Left ventricle myocardium superior (tissue), 1 donor: ENCODE measurements at places on chromosomes 7 and 10. TPM values are rescaled to one million over a fixed set of nuclear protein-coding genes. Genes with fewer than 3 reads are reported as not detected.

DNA sequence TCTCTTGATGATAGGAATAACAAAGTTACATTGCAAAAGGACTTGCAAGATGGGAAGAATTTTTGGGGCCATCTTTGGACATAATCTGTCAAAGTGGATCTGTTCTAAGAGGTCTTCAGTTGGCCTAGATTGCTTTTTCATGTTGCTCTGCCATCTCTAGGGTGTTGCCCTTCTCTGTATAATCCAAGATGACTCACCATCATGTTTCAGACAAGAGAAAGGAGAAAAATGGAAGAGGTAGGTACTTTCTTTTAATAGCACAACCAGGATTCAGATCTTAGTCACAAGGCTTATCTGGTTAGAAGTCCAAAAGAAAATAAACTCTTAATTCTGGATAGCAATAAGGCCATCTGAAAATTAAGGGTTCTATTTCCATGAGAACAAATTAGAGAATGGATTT lies 38.7 kb upstream of the FOXP2 start:
- no peak for DNase-seq

- no peak for DNase-seq
Measured at GRCh38 chr10:74738985-74739567, 87.3 kb upstream of the KAT6B start.

Gene MRC1
- total RNA-seq = 26.7 TPM

GRCh38 chr10:61896854-61897661 lies 4.4 kb upstream of the ARID5B start:
- peak; percentile 70 for DNase-seq

- DNase-seq = no peak
Measured at GRCh38 chr10:114687459-114687858, 29.4 kb upstream of the ABLIM1 start.

Gene PLXDC2
- total RNA-seq = 12.4 TPM

Gene VWDE
- total RNA-seq = not detected

- no peak for DNase-seq
Measured at GRCh38 chr7:54111814-54112511, 430.2 kb upstream of the VSTM2A start.

DNA sequence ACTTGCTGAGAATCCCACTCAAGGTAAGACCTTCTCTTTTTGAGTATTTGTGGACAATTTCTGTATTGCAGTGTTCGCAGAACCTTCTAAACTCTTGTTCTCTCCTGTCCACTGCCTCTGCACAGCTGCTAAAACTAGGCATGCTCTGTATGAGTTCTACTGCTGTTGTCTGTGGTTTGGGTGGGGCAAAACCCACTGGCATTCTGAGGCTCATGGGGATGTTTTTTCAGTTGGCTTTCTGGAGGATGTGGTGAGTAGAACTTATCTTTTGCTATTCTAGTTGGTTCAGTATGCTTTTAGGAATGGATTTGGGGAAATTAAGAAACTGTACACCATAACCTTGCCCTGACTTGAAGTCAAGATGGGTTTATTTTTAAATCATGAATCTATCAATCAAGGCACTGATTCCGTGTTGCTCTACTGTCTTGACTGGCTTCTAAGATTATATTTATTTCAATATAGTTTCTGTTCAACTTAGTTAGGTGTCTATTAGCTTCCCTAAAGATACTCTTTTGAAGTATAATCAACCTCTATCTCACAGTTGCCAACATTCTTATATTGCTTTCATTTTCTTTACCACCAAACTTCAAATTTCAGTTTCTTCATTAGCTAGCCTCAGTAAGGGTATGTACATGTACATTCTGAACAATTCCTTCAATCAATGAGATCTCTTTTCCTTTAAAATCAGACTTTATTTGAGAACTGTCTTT lies 25.0 kb upstream of the C1GALT1 start:
- DNase-seq = no peak

DNA sequence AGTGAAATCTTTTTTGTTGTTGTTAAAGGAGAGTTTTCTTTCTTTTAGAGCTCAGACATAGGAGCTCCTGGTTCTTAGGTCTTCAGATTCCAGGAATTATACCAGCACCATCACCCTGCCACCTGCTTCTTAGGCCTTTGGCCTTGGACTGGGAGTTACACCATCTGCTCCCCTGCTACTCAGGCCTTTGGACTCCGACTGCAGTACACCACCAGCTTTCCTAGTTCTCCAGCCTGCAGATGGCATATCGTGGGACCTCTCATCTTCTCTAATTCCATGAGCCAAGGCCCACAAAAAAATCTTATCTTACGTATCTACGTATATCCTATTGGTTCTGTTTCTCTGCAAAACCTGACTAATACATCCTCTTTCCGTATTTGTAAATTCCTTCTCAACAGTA lies 5.1 kb upstream of the TACC2 start:
- DNase-seq = no peak

GRCh38 chr10:100733329-100733728 lies 12.1 kb upstream of the PAX2 start:
- DNase-seq = no peak

- no peak for DNase-seq
Measured at GRCh38 chr7:26507108-26507987, 215.7 kb downstream of the SNX10 start.

DNA sequence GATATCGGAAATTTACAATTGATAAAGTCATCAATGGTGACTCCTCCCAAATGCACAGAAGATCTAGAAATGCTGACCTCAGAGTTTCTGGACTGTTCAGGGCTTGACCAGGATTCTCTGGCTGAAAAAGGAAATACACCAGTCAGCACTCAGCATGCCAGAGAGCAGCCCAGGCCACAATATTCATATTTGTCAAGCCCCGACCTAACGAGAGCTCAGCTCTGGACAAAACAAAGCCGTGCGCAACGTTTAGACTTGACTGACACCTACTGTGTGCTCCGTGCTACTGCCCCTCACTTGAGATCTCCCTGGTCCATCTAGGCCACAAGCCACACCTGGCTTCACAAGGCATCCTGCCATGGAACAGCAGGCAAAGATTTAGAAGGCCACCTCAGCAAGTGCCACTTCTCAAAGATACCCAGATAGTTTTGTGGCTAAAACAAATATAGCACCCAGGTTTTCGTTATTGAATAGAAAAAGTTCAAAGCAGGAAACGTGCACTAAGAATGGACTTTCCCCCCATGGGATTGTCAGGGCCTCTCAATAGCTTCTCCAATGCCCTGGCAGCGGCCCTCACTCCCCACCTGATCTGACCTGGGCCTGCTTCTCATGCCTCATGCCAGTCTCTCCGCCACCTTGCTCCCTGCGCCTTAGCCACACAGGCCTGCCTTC lies 218.3 kb downstream of the FAM107B start:
- no peak for DNase-seq

- peak; percentile 23 for DNase-seq
Measured at GRCh38 chr10:133134411-133135115, 25.5 kb upstream of the KNDC1 start.

DNA sequence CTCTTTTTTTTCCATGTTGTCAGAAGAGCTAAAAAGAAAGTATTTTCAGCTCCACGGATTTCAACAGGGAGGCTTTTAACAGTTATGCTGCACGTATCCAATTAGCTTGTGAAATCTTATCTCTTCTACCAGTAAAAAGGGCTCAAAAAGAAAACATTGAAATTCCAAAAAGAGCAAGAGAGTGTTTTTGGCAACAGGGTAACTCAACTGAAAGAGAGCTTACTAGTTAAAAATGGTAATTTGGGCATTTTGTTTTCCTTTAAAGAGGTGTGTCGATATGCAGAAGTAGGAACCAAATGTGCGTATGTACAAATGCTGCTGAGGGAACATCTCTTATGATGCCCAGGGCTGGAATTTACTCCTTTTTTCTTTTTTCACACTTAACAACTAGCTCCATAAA lies 292.8 kb downstream of the PRKG1 start:
- DNase-seq = no peak

DNA sequence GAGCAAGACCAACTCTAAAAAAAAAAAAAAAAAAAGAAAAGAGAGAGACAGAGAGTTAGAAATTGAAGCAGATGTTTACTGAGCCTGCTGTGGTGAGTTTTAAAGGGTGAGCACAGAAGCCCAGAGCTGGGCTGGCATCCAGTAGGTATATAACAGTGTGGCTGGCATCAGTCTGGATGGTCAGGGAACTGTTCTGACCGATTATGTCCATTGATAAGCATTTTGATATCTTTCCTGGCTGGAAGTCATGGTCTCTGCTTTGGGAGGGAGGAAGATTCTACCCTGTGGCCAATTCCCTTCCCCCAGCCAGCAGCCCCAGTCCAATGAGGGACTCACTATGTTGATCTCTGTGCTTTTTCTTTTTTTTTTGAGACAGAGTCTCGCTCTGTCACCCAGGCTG lies 65.2 kb upstream of the PODXL start:
- no peak for DNase-seq

DNA sequence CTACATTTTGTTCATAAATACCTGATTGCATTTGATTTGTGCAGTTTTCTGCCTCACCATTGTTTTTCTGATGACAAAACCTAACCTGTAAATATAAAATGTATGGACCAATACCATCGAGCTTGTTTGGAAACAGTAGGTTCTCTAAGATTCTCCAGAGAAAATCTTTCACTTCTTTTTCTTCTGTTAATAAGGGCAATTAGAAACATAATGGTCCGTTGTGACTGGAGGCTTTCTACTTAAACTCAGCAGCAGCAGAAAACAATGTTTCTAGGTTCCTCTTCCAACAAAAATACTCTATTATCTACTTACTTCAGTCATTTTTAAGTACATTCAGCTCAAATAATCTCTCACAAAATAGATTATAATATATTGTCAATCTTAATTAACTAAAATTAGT lies 601.5 kb downstream of the PHTF2 start:
- DNase-seq = no peak

- DNase-seq = peak; percentile 67
Measured at GRCh38 chr10:97196223-97197029, 10.7 kb upstream of the SLIT1 start.

DNA sequence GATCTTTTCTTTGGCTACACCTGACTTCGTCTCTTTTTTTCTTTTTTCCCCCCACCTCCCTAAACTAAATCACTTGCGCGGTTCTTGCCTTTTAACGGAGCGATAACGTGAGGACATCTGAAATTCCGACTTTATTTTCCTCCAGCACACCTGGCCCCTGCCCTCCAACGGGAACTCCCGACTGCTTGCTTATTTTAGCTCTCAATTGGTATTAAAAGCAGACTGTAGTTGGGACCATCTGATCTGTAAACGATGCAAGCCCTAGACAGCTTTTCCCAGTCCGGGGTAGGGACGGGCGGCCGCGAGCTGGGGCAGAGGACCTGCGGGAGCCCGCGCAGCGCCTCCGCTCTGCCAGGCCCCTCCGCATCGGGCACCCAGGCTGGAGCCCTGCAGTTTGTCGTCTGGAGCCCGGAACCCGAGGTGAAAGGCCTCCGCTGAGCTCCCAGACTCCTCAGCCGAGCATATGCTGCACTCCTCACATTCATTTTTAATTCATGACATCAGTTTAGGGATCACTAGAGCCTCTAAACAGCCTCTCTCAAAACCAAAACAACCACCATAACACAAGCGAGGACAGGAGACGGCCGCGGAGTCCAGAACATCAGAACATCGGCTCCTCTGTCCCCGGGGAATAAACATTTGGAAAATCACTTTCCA lies 10.0 kb upstream of the EMX2 start:
- no peak for DNase-seq

Gene SLC29A4
- total RNA-seq = 2.3 TPM

Gene NME8
- total RNA-seq = not detected

Gene CALHM3
- total RNA-seq = not detected

GRCh38 chr7:91866599-91867148 lies 13.8 kb downstream of the MTERF1 start:
- no peak for DNase-seq

Gene CNPY4
- total RNA-seq = 10.8 TPM

DNA sequence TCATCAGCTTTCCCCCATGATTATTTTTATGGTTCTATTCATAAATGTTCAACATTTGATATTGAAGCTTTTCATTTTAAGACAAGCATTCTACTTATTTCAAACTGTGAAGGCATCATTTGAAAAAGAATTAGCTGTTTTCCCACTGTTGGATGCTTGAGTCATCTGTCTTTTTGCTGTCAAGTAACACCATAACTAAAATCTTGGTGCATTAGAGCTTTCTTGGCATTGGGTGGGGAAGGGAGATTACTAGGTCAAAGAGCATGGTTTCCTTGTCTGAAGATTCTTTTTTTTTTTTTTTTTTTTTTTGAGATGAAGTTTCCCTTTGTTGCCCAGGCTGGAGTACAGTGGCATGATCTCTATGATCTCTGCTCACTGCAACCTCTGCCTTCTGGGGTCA lies 68.5 kb downstream of the CTBP2 start:
- DNase-seq = no peak
